Stimulated activated CD8-positive, alpha-beta memory T cell treated with anti-CD3 and anti-CD28 coated beads, Interleukin-15, amount 100 ng/mL, for 48 hours (primary cell): ENCODE measurements at places on chromosomes 11 and 22.

DNA sequence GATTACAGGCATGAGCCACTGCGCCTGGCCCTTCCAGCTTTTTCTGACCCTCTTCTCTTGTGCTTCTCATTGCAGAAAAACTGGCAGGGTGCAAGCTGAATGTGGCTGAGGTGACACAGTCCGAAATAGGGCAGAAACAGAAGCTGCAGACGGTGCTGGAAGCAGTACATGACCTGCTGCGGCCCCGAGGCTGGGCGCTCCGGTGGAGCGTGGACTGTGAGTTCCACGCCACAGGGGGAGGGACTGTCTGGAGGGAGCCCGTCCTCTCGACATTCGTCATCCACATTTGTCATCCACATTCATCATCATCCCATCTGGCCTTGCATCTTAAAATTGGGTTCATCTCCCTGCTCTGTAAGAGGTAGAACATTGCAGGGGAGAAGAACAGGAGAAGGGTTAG is 49.3 kb upstream of the PARVG start:
- no peak for DNase-seq

GRCh38 chr11:121154486-121155314 is 53.7 kb downstream of the TECTA start:
- no peak for DNase-seq

- no peak for DNase-seq
These were observed 4.7 kb downstream of the RTCB start for GRCh38 chr22:32407312-32407711.

DNA sequence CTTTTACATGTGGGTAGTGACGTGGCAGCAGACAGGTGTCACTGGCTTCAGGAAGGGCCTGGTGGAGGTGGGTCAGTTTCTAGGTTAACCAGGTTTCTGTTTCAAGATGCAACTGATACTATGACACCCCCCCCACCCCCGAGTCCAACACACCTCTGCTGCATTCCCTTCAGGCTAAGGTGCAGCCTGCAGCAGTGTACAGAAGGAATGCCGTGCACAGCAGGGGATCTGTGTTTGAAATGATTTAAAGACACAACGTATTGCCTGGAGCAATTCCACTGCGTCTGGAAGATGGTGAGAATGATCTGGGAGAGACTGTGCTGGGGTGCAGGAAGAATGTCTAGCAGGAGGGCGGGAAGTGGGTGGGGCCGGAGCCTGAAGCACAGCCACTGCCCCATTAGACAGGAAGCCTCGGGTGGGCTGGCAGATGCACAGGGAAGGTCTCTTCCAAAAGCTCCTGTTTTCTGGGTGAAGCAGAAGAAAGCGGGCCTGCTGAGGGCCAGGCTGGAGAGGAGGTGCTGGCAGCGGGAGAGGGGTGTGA is 11.9 kb upstream of the TESMIN start:
- DNase-seq = no peak

DNA sequence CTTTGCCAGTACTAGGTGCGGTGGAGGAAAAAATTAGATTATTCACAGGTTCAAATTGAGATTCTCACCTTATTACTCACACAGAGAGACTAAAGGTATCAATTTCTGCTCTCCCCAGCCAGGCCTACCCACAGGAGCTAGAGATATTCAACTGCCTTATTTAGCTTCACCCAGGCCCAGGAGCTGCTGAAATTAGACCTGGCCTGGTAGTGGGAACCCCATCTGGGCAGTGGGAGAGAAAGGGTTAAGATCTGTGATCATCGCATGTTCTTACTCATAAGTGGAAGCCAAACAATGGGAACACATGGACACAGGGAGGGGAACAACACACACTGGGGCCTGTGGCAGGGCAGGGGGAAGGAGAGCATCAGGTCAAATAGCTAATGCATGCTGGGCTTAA is 20.9 kb upstream of the MICAL2 start:
- no peak for DNase-seq
